ENCODE measurements at places on chromosomes 1 and 21.

GRCh38 chr1:239947801-239948200 is 143.9 kb upstream of the FMN2 start:
- DNase-seq = no peak

DNA sequence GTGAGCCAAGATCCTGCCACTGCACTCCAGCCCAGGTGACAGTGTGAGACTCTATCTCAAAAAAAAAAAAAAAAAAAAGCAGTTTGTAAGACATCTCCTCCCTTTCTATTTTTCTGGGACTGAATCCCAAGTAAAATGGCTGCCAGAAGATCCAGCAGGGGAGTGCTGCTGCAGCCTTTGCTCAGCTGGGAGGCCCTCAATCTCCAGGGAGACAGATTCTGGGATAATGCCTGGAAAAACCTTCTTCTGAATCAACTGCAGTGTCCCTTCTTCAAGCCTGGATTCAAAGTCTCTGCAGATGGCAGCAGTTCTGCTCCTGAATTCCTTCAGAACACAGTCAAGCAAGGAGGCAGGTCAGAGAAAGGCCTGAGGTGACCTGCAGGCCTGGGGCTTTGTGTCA is 191.0 kb upstream of the NRIP1 start:
- no peak for DNase-seq

GRCh38 chr1:235873045-235873444 is 6.3 kb upstream of the LYST start:
- DNase-seq = no peak

DNA sequence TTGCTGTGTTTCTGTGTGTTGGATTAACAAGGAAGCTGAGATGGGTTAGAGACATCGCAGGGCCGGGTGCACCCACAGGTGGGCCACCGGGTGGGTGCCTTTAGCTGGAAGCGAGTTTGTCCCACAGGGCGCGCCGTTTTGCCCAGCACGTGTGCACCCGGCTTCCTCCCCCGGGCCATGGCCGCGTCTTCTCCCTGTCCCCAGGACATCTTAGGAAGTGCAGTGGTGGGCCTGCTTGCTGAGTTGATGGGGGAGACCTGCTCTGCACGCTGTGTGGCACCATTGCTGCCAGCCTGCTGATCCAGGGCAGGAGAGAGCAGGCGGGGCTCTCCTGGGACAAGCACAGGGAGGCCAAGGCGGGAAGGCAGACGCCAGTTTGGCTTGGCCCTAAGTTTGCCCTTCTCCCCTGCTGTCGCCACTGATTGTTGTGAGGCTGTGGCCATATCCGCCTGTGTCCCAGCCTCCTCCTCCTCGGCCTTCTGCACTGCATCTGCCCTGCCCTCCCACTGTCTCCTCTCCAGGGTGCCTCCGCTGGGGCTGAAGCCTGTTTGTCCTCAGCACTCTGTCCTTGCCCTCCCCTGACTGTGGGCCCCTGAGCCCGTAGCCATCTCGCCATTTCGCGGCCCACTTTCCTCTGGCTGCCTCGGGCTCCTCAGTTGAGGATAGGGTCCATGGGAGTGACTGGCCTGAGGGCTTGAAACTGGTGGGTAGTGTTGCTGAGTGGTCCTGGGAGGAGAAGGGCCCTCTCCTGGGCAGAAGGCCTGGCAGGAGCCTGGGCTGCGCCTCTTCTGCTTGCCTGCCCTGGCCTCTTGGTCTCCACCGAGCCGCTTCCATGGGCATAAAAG is 47.6 kb downstream of the PKNOX1 start:
- no peak for DNase-seq

GRCh38 chr1:46030074-46030870 is 102.2 kb downstream of the PIK3R3 start:
- DNase-seq = no peak

GRCh38 chr1:62250126-62250726 is 55.6 kb downstream of the L1TD1 start:
- no peak for DNase-seq

- no peak for DNase-seq
Observed at GRCh38 chr1:158933621-158934020, 2.3 kb downstream of the PYHIN1 start.

DNA sequence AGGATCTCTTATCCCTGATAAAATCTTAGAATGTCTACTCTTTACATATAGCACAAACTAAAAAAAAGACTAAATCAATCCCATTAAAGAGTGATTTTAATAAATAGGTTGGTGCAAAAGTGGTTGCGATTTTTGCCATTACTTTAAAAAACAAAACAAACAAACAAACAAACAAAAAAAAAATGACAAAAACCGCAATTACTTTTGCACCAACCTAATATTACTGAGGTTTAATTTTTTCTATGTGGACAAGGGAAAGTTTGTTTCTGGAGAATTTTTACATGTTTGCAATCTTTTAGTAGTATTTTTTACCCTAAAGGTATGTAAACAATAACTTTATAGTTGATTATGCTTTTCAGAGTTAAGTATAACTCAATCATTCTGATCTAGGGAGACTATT is 119.7 kb upstream of the ADAMTS5 start:
- DNase-seq = no peak

DNA sequence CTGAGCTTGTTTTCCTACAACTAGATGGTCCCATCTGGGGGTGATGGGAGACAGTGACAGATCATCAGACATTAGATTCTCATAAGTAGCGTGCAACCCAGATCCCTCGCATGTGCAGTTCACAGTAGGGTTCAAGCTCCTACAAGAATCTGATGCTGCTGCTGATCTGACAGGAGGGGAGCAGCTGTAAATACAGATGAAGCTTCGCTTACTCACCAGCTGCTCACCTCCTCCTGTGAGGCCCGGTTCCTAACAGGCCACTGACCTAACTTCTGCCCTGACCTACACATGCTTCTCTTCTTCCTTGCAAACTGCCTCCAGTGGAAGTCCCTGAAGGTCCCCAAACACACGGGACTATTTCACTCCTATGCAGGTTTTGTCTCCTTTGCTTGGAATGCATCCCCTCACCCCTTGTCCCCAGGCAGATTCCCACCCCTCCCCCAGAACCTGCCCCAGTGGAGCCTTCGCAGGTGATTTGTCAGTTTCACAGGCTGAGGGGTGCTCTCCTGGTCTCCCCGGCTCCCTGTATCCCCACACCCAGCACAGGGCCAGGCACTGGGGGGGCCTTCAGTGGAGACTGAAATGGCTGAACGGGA is 5.7 kb upstream of the ZBTB48 start:
- no peak for DNase-seq

- DNase-seq = peak; percentile 64
Observed at GRCh38 chr1:194723067-194723466, 1536.7 kb upstream of the B3GALT2 start.

GRCh38 chr21:39111931-39112550 is 71.2 kb downstream of the PSMG1 start:
- DNase-seq = peak; percentile 29

DNA sequence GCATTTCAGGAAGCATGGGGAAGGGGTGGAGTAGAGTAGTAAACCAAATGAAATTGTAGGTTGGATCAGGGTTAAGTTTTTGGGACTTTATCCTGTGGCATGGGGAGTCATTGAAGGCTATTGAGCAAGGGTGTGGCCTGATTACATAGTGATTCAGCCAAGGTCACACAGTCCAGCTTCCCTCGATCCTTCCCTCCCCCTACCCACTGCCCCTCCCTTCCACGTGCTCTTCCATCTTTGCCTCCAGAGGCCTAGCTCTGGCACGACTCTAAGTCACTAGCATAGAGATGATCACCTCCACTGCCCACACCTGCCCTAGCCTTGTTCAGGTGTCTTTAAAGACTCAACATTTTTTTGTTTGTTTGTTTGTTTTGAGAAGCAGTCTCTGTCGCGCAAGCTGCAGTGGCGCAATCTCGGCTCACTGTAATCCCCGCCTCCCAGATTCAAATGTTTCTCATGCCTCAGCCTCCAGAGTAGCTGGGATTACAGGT is 37.2 kb upstream of the SLC9A1 start:
- no peak for DNase-seq

DNA sequence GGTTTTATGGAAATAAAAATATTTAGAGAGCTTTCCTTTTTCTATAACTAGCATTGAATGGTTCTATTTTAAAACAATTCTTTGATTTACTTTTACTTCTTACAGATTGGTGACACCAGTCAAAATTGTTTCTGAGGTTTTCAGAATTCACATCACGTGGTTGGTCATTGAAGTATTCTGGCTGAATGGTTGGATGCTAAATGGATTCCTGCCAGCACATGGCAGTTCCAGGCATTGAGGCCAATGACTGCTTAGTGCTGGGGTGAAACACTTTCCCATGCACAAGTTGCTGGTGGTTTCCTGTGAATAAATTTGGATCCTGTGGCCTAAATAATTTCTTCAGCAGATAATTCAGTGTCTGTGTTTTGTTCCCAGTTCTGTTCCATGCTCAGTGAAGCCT is 20.6 kb downstream of the NCAM2 start:
- no peak for DNase-seq

DNA sequence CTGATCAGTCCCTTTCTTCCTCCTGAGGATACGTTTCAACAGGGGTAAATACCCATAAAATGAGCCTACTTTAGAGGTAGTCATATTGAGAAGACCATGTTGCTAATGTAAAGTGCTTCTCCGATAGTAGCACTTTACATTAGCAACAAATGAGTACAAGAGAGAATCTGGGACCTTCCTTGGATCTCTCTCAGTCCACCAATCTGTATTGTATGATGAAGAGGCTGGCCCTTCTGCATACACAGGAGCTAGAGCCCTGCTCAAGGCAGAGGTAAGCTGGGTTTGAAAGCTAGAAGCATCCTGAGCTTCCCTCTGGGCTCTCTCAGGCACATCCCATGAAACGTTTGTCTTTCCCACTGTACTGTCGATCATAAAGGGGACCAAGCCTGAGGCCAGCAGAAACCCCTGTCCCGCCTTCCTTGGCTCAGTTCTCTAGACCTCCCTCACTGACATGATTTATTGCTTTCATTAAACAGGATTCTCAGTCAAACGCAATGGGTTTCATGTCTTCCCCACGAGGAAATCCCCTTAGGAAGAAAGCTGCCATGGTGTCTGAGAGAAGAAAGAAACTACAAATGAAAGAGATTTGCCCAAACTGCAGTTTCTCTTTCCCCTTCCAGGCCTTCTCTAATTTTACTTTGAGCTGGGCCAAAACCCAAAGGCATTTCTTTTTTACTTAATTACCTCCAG is 62.8 kb upstream of the BCAR3 start:
- no peak for DNase-seq

GRCh38 chr1:186848509-186849130 is 19.9 kb downstream of the PLA2G4A start:
- DNase-seq = no peak
